ENCODE measurements at places on chromosomes 4 and X.

GRCh38 chr4:83204731-83205130 is 79.9 kb downstream of the COQ2 start:
- no peak for DNase-seq

- DNase-seq = no peak
These were observed 69.8 kb downstream of the GPAT3 start for GRCh38 chr4:83605744-83606172.

DNA sequence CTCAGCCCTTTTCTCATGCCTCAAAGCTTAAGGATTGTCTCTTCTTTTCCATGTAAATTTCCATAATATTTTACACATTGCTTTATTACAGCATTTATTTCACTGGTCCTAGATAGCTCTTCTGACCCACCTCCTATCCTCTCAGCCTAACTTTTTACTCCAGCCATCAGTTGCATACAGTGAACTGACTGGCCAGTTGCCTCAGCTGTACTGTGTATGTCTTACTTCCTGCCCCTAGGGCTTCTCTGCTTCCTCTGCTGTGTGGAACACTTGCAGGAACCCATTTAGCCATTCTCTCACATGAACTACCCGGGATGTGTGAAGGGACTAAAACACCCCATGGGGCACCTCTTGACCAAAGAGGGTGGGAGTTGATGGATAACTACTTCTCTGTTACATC is 18.0 kb downstream of the C4orf33 start:
- no peak for DNase-seq

DNA sequence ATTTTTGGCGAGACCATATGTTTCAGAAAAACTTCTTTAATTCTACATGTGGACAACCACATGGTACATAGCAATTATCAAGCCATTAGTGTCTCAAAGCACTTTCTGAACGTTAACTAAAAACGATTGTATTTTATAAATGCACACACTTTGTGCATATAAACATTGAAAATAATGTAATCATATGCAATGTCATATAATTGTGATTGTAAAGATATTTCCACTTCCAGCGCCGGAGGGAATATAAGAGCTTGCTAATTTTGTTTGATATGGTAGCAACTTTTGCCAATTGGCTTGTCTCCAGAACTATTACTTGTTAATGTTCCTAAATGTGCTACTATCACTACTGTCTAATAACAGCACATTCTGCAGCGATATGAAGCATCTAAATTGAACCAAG is 162.3 kb upstream of the SMIM31 start:
- no peak for DNase-seq

- no peak for DNase-seq
These were observed 313.1 kb downstream of the CBLL2 start for GRCh38 chrX:22585831-22586230.

DNA sequence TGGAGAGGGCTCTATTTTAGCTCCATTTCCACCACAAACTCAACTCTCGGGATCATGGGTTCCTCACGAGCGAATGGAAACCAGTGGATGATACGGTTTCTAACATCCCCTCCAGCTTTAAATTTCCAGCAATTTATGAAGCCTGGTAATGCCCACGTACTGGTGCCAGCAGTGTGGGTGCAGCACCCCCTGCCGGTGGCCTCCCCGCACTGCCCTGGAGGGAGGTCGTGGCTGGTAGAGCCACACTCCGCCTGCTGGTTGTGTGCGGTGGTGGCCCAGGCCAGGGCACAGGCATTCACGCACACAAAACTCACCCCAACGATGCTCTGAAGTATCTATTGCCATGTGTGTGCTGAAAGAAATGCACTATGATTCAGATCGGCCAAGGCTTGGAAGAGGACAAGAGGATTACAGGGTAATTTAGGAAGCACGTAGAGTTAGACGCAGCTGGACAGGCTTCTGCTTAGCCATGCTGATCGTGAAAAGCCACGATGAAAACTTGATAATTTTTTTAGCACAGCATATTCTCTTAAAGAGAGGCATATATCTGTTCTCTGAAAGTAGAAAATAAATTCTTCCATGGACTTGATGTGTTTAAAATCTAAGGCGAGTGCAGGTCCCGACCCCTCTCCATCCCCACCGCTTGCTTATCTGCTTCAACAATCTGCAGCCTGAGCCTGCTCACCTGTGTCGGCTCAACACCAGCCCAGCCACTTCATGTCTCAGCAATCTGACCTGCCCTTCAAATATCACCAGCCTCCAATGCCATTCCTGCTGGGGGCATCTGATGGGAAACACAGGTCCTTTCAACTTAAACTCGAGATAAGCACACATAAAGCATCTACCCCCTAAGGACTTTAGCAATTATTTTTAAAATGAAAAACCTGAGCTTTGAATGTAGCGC is 59.1 kb downstream of the SCD5 start:
- peak; percentile 37 for DNase-seq

GRCh38 chr4:173584506-173584905 is 54.5 kb upstream of the HAND2 start:
- DNase-seq = no peak

GRCh38 chr4:119666653-119667091 is 38.1 kb upstream of the PDE5A start:
- no peak for DNase-seq

- no peak for DNase-seq
These were observed 76.4 kb downstream of the NBDY start for GRCh38 chrX:56805399-56805798.

DNA sequence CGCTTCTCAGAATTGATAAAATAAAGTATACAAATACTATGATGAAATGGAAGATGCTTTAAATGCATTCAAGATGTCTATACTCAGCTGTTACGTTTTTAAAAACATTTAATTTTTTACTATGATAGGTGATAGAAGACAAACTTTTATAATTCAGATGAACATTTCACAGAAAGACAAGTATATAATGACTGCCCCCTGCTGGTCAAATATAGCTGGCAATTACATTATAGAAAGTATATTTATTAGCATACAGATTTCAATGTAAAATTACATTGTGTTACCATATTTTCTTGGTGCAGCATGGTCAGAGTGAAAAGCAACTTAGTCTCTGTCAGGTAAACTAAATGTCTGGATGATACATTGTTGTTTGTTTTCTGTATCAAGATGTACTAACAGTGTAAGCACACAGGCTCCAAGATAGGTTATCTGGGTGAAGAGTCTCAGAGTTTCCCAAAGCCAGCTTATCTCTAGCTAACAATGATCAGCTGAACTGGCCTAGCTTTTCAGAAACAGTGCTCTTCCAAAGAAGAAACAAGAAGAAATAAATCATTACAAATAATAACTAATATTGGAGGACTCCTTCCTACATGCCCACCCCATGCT is 54.1 kb downstream of the SRPX start:
- peak; percentile 40 for DNase-seq

DNA sequence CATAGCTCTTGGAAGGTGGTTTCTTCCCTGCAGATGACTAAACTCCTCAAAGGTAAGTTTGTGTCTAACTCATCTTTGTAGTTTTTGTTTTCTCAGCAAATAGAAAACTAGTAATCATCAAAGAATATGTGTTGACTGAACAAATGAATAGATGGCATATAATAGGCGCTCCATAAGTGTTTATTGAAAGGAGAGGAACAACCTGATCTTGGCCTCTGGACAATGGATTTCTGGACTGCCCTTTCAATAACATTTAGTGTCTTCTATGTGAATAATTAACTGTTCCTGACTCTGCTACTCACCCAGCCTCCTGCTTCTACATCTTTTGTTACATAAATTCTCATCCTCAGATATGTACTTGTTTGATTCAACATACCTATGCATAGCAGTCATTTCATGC is 399.1 kb downstream of the PPP1R2C start:
- no peak for DNase-seq

DNA sequence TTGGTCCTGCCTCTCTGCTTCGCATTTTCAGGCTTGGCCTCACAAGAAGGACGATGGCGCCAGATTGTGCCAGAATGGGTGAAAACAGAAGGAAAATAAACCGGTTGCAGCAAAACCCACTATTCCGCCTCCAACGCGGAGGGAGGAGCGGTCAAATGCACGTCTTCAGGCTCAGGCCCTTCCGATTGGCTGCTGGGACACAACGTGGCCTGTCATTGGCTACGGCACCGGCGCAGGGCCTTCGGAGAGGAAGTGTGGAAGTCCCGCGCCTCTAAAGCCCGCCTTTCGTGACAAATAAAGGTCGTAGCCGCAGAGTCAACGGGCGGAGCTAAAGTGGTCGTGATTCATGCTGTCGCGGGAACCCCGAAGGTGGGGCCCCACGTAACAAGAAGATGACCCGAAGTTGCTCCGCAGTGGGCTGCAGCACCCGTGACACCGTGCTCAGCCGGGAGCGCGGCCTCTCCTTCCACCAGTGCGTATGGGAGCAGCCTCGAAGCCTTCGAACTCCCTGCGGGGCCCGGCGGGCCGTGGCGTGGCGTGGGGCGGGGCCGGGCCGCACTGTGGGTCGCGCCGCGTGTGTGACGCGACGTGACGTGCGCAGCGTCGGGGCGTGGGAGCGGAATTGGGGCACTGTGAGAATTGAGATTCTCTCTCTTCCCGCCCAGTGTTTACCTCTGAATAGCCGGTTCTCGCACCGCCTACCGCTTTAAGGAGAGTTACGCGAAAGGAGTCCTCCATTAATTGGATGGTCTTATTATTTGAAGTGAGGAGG is at the start of gene THAP9:
Gene THAP9 (plus strand): TSS at position 325 of the 772 bp plus-strand sequence. CDS start 68 bp downstream, at position 393.
- DNase-seq = peak; percentile 97

Measured in RPMI8226 (cell line).